ENCODE measurements at places on chromosomes 13 and 19.

DNA sequence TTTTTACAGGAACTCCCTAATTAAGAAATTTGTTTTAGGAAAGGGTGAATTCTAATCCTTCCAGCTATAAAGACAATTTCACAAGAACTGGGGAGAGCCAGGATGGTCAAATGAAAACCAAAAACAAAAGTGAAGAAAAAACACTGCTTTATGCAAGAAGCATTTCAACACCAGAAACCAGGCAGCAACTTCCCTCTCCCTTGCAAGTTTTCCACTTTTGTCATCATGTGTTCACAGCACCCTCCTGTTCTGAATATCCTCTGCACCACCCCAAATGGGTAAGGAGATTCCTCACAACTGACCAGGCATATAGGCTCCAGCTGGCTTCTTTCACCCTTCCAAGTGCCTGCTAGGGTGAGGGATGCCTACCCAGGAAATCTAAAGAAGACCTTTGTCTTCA, 328.1 kb downstream of the TBC1D4 start:
- DNase-seq = peak; percentile 76

DNA sequence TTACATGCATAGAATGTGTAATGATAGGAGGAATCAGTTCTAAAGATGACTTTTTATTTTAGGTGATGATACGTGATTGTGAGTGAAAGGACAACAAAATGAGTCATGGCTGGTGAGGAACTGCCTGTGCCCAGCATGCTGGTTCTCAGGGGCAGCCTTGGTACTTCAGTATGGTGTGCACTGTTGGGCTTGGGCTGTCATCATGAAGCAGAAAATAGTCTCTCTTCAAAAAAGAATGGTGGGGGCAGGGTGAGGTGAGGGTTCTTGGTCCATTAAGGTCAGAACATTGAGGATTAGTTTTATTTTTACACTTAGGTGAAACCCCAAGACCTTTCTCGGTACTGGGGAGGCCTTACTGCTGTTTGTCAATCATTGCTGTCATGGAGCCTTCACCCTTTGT, 309.5 kb downstream of the MTUS2 start:
- DNase-seq = no peak

- no peak for DNase-seq
Observed at GRCh38 chr13:44617648-44618047, 41.5 kb upstream of the TSC22D1 start.

- DNase-seq = peak; percentile 56
Observed at GRCh38 chr19:17205237-17206140, 9.7 kb upstream of the USE1 start.

DNA sequence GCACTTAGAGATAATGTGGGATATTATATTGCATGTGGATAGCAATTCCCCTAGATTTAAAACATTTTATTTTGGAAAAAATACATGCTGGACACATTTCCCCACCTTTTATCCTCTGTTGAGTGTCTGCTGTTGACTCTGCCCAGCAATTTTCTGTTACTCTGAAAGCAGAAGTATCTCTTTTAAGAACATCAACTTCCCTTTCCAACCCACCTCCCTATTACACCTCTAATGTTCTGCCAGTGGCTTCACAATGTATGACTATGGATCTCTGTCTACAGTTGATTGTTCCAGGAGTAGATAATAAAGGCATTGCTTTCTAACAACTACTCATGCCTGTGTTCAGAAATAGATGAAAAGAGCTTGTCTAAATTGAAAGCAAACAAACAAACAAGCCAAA, 754.8 kb upstream of the SLITRK6 start:
- DNase-seq = no peak

DNA sequence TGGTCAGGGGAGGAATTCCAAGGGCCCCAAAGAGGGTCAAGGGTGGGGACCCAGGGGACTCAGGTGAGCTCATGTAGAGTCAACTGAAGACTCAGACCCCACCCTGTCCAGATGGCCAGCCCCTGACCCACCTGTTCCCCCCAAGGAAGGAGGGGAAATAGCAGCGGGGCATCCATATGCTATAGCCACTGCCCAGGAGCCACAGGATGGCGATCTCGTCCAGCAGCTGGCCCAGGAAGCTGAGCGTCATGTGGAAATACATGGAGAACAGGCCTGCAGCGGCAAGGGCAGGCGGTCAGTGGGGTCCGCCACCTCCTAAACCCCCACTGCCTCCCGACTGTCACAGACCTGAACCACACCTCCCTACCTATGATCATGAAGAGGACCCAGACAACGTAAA, 21.4 kb downstream of the ACER1 start:
- DNase-seq = no peak

Data from amniotic epithelial cell (primary cell).